ENCODE measurements at places on chromosomes 4 and X.

DNA sequence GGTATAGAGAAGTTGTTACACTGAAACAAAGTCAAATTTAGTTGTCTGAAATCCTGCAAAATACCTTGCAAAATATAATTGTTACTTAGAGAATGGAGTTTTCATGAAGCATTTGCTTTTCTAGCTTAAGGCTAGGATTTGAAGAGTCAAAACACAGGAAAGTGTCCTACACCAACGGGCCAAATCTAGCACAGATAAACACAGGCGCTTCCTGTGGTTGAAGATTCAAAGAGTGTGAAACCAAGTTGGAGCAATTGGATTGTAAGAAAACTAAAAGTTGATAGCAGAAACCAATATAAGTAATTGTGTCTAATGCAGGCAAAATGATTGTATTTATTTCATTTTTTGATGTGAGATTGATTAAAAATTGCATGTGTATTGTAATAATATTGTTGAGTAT is 2002.5 kb upstream of the TENM3 start:
- no peak for DNase-seq

DNA sequence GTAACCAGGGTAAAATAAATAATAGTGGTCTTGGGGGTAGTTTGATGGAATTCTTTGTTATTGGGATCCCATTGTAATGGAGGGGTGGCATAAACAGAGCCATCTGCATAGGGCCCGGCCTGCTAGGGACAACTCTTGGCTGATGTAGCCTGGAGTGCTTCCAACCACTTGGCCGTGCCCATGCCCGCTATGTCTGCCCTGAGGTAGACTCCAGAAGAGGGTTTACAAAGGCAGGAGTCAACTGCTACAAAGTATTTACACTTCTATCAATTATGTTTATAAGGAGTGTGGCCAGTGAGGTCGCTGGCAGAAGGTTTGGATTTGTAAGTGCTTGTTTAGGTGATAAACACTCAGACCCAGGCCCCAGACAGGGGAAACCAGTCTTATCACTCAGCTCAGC is 8.1 kb downstream of the RASL11B start:
- DNase-seq = no peak

GRCh38 chr4:168852387-168852786 is 157.7 kb downstream of the CBR4 start:
- DNase-seq = no peak

DNA sequence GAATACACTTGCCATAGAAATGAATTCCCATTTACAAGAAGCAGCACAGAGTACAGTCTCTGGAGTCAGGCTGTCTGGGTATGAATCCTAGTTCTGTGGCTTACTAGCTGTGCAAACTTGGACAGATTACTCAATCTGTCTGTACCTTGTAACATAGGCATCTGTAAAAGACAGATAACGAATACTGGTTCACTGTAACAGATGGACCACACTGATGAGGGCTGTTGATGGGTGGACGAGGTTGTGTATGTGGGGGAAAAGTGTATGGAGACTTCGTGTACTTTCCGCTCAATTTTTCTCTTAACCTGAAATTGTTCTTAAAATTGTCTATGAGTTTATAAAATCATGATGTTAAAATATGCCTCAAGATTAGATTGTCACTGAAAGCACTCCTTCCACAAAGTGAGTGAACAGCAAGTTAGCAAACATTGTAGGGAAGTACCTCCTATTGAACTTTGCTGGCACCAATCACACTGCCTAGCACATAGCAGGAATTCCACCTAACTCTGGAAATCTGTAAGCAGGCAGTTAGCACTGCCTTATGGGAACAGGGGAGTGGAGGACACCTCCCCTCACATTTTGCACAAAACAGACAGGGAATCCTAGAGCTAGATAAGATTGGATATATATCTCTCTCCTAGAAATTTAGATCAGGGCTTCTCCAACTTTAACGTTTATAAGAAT is 6.5 kb upstream of the EXOSC9 start:
- peak; percentile 44 for DNase-seq

DNA sequence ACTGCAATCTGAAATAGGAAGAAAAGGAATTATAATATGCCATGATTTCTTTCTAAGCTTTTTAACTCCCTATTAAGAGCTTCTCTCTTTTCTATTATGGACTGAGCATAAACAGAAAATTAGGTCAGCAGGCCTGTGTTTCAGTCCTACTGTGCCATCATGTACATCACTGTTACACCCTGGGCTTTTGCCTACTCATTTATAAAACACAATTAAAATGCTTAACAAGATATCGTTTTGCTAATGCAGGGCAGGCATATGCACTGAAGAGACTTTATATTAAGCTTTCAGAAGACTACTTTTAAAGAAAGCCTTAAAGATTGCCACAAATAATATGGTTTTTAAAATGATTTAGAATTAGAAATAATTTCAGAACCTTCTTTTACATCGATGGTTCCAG is 828 bp upstream of the BBS12 start:
- no peak for DNase-seq

- DNase-seq = peak; percentile 78
Measured at GRCh38 chr4:76430519-76431388, 4.3 kb upstream of the SHROOM3 start.

DNA sequence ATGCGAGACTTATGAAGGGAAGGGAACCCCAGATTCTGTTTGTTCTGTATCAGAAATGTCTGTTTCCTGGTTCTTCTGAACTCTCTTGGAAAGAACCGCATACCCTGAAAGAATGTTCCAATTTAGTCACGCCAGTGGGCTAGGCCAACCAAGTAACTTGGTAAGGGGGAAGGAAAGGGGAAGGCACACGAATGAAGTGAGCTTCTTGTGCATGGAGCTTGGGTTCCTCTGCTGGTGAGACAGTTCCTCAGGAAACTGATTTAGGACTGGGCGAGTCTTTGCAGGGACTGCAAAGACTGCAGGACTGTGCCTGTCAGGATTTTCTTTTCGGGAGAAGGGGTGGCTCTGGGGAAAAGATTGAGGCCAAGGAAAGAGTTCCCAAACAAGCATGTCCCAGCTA is 35.6 kb downstream of the FRMPD3 start:
- no peak for DNase-seq

- no peak for DNase-seq
Measured at GRCh38 chr4:89336818-89337420, 29.3 kb upstream of the GPRIN3 start.

DNA sequence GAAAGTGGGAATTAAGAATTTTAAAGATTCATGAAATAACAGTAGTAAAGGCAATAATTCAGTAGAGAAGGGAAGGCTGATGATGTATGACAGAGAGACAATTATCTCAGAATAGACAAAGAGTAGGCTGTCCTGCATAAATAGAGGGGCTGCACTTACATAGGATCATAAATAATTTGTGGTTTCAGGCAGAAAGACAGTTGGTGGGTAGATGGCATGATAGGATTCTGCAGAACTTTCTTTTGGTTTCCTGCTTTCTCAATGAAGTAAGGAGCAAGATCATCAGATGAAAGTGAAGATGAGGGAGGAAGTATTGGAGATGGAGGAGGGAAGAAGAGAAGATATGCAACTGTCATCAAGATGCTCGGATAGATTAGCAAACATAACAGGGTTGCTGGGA is 604.9 kb upstream of the ZFP42 start:
- DNase-seq = no peak

DNA sequence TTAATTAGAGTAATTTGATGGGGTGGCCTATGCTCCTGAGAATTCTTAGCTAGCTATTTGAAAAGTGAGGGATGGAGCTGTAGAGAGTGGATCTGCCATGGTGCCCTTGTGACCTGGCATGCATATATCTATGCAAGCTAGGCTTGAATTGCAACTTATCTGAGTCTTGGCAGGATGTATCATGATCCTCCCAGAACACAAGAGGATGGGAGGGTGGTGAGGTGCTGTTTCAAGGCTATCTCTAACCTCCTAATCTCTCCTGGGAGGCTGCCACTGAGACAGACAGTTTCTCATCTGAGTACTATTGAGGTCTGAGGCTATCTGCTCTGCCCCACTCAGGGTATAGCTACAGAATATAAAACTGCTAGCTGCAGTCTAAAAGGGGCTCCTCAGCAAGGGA is 56.6 kb downstream of the BRCC3 start:
- no peak for DNase-seq

- no peak for DNase-seq
Measured at GRCh38 chr4:60450054-60450453, 750.1 kb upstream of the ADGRL3 start.

DNA sequence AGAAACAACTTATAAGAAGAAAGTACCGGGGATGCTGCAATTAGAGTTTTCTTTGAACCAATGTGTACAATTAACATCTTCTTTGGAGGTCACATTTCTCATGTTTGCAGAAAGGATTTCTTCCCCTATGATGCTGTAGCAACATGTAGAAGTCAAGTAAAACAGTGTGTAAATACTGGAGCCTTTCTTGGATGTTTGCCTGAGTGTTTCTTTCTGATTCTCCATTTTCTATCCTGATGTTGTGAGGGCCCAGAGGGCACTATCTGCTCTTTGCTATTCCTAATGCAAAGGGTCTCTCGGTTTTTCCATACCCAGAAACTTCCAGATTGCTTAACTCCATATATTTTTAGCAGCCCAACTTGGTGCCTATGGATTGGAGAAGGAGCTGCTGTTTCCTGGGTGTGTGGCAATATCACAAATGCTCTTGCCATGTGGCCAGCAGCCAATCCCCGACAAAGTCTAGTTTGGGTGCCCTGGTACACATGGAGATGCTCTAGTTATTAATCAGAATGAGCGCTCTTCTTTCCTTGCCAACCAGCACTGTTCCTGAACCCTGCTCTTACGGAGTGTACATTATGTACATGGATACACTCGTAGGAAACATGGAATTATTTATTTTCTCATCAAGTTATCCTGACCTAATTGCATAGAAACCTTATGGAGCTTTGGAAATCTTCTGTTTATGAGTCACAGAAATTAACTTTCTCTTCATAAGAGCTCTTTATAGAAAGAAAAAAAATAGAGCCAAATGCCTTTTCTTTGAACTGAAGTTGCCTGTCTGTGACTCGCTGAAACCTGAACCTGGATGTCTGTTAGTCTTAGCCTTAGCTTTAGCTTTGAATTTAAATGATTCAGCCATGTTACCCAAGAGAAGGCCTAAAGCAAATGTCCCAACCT is 67.0 kb upstream of the GPC4 start:
- DNase-seq = peak; percentile 30

DNA sequence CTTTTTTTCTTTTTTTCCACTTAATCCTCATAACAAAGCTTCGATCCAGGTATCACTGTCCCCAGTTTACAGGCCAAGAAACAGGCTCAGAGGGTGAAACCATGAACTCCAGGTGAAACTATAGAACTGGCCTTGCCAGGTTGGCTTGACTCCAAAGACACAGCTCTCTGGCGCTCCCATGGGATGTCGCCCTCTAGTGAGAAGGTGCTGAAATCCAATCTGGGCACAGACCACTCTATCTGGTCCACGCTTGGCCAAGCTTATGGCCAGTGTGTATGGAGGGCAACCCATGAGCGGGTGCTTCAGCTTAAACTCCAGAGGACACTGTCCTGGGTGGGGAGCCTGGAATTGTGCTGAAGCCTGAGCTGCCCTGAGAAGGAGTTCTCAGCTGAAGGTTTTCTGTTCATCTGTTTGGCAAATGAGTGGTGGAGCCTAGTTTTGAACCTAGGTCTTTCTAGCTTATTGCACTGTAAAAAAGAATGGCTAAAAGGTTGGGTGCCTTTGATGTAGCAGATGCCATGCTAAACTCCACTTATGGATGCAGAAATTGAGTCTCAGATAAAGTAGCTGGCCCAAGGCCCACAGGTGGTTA is 70.5 kb downstream of the SEL1L3 start:
- DNase-seq = no peak

DNA sequence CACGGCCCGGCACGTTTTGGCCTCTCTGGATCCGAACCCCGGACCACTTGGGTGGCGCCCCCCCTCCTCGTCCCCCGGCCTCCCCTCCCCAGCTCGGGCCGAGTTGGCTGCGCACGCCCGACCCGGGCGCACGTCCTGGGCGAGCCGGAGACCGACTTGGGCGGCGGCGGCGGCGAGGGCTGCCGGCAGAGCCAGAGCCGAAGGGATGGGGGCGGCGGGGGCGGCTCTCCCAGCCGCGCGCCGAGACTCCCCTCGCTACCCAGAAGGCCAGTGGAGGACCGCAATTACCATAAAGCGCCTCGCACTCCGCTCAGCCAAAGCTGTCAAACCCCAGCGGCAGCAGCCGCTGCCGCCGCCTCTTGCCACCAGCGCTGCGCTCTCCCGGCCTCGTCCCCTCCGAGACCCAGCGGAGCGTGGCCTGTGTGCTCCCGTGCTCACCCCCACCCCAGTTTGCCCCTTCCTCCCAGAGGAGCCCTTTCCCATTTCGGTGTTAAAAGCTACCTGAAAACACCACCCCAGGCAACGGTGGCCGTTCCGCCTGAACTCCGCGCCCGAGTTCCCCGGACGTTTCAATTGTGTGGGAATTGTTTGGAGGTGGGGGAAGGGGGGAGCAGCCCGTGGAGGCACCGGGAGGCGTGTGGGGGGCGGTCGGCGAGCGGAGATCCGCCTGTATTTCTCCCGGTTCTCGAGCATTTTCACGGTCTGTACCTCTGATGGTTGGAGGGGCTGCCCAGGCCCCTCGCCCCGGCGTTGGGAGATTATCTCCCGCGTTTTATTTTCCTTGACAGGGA is 701 bp upstream of the BCOR start:
- DNase-seq = peak; percentile 83

DNA sequence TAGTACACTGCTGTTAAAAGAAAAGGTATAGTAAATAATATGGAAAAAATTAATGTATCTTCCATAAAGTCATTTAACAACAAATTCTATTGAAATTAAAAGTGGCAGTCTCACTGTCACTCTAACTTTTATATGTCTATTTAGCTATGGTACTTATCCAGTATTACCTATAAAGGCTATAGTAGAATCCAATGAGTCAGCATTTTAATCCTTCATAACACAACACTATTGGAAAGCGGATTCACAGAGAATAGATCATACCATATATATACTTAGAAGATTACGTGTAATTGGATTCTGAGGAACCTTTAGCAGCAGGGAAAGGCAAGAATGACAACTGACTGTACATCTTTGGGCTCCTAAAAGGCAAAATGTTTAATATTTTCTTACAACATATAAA is 1942.6 kb downstream of the PCDH7 start:
- DNase-seq = no peak

DNA sequence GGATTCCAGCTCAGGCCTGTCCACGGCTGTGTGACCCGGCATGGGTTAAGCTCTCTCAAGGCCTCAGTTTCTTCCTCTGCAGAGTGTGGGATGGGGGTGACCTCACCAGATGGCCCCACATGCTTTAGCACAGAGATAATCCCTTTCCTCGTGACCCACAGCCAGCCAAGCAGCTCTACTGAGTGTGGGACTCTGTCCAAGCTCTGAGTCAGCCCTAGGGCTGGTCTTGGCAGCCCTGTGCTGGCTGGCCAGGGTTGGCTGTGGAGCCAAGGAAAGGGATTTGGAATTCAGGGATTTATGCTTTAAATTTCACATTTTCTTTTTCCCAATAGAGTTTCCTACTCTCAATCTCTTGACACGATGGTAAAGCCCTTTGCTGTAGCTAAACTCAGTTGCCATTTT is 19.7 kb upstream of the SPON2 start:
- peak; percentile 98 for DNase-seq

GRCh38 chrX:139508099-139508498 is 22.4 kb upstream of the F9 start:
- no peak for DNase-seq

Measured in astrocyte of the hippocampus (primary cell).